ENCODE measurements at places on chromosomes 5 and 9.

GRCh38 chr5:8413975-8414374 lies 545.0 kb downstream of the MTRR start:
- no peak for DNase-seq

GRCh38 chr5:59180515-59180914 lies 597.6 kb downstream of the RAB3C start:
- no peak for DNase-seq

DNA sequence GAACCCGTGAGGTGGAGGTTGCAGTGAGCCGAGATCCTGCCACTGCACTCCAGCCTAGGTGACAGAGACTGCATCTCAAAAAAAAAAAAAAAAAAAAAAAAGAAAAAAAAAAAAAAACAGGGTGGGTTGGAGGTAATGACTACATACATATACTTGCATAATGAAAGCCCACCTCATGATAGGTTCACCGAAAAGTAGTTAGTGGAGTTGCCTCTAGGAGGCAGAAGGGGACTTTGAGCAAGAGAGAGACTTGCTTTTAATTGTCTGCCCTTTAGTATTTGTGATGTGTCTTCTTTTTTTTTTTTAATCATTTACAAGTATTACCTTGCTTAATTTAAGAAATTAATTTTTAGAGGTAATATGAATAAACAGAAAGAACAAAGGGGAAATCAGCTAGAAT lies 99.8 kb downstream of the PPARGC1B start:
- no peak for DNase-seq

DNA sequence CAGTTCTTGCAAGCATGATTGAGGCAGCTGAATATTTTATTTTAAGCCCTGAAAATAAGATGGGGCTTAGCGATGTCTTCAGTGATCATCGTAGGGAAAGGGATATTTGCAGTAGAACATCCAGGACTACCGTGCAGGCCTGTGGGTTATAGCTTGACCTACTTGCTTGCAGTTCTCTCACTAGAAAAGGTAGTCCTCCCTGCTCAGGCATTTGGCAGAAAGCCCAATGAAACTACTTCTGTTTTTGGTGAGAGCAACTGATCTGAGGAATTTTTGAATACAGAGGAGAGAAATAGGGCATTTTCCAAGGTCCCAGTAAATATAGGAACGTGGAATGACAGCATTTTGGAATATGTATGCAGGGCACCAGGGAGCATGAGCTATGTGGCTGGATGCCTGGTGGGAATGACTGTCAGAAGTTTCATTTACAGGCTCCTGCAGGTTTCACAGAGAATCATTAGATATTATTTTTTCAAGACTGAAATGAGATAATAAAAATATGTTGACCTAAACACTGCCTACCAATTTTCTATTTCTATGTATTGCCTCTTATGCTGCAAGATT lies 417.9 kb upstream of the ACTBL2 start:
- DNase-seq = no peak

- DNase-seq = no peak
Observed at GRCh38 chr9:134476272-134476941, 150.2 kb downstream of the RXRA start.

GRCh38 chr9:134937566-134938345 lies 20.0 kb upstream of the FCN1 start:
- DNase-seq = no peak

DNA sequence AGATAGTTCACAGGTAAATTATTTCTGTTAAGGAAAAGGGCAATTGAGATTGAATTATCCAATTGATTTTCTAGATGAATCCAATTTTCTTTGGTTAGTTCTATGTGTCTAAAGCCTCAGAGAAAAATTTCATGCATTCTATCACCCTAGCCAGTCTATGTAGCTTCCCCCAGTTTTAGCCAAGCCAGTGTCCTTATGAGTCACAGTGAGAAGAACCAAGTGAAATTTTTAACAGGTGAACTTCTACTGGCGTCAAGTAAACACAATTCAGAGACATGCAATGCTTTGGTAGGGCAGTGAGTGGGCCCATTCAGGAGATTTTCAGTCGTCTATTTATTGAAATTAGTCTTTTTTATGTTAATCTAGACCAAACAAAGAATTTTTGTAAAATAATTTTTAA lies 1077.4 kb upstream of the ARRDC3 start:
- no peak for DNase-seq

DNA sequence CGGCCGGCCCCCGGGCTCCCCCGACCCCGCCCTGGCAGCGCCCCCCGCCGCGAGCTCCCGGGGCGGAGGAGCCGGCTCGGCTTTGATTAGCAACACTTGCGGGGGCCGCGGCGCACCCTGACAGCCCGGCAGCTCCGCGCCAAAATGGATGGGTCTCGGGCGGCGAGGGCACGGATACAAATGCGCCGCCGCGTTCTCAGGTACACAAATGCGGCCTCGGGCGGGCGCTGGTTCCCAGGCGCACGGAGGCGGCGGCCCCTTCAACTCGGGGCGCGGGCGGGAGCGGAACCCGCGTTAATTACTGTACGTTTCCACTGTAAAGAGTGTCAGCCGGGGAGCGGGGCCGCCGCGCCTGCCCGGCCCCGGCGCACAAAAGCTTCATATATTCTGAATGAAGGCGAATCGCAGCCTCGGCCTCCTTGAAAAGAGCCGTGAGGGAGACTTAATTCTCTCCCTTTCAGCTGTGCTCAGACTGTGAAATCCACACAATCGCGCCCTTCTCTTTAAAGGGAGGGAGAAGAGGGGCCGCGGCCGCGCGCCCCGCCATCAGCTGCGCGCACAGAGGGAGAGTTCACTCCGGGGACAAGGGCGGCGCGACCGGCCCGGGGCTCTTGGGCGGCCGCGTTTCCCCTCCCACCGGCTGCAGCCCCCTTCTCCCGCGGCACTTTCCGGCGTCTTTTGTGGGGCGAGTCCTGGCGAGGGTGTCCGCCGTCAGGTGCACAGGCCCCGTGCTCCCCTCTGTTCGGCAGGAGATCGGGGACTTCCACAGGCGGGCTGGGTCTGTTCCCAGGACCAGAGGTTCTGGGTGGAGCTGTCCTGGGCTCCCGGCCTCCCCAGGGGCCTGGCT lies 27.0 kb downstream of the MSX2 start:
- no peak for DNase-seq

- DNase-seq = no peak
Observed at GRCh38 chr5:60803712-60804111, 40.4 kb downstream of the ELOVL7 start.

GRCh38 chr5:147830035-147830434 lies 1.4 kb downstream of the SPINK1 start:
- no peak for DNase-seq

DNA sequence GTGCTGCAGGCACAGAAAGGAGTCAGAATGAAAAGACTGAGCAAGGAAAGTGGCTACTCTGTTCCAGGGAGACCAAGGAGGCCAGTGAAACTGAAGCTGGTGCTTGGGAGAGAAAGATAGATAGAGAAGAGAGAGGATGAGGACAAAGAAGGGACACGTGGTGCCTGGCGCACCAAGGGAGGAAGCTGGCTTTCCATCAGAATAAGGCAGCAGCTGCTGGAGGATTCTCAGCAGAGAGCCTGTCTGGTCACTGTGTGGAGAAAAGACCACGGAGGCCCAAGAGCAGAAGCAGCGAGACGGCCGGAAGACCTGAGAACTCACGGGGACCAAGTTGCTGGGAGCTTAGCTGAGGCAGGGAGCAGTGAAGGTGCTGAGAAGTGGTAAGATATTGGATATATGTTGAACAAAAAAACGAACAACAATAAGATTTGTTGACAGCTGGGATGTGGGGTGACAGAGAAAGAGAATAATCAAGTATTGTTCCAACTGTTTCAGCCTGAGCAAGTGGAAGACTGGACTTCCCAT lies 116.1 kb downstream of the SEMA5A start:
- no peak for DNase-seq

- no peak for DNase-seq
Observed at GRCh38 chr9:129806061-129806460, 3.1 kb downstream of the TOR1B start.

- DNase-seq = no peak
Observed at GRCh38 chr9:32265037-32265436, 119.4 kb upstream of the ACO1 start.

- DNase-seq = no peak
Observed at GRCh38 chr5:137051161-137051560, 448.0 kb downstream of the SPOCK1 start.

- DNase-seq = no peak
Observed at GRCh38 chr9:101242651-101243050, 142.2 kb downstream of the BAAT start.

DNA sequence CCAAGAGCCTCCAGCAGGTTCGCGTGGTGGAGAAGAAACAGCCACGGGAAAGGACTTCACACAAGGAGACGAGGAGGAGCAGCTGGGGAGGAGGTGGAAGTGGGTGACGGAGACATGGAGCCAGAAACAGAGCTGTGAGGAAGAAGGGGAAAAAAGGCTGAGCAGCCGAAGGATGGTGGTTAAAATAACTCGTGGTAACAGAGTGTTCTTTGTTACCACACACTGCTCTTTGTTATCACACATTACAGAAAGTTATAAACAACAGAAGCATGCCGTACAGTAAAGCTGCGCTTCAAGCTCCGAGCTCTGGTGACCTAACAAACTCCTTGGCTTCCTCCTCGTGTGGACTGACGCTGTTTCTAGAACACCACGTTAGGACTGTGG lies 215.4 kb downstream of the GLIS3 start:
- no peak for DNase-seq

All from stimulated activated CD4-positive, alpha-beta T cell treated with anti-CD3 and anti-CD28 coated beads, Interleukin-15, amount 100 ng/mL, for 1 hour (primary cell).